Activated CD4-positive, alpha-beta T cell treated with anti-CD3 and anti-CD28 coated beads for 36 hours (primary cell): ENCODE measurements at places on chromosomes 16 and 17. TPM values are rescaled to one million over a fixed set of nuclear protein-coding genes. Genes with fewer than 3 reads are reported as not detected.

DCUN1D3 gene
- 5.1 TPM for total RNA-seq

DNA sequence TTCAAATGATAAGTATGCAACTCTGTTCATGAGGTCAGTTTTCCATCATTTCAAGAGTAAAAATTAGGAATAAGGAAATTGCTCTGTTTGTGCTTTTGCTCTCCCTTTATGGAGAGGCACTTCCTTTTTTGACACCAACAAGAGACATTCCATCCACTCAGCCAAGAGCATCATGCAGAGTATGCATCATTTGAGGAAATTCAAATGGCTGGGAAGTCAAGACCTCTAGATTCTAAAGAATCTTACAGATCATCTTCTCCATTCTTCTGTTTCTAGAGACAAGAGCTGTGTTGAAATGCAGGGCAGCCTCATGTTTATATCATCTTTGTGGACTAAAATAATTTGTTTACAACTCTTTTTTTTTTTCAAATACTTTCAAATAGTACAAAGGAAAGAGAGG, 669.4 kb downstream of the CDH11 start:
- no peak overlapping the region for H3K4me3 ChIP-seq
- no peak overlapping the region for H3K27ac ChIP-seq
- DNase-seq: no peak
- H3K4me1 ChIP-seq: no peaks in the 10 kb centered on the region
- H3K27me3 ChIP-seq: no peaks in the 10 kb centered on the region

G6PC1 gene
- total RNA-seq: not detected

DNA sequence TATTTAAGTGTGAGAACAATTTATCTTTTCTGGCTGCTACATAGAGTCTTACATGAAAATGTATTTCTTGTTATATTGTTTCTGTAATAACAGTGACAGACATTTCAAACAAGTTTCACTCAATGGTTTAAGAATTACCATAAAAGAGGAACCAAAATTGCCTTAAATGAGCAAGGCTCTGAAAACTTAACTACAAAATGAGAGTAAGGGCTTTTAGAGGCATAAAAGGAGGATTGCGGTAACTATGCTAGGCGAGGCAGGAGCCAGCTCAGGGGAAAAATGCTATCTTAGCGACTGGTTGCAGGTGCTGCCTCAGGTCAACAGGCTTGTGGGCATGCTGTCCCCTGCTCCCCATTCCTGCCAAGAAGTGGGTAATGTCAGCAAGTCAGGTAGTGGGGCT, 81.7 kb upstream of the MSI2 start:
- H3K27me3 ChIP-seq: peaks cover 13% of the 10 kb centered on the region
- DNase-seq: no peak
- H3K4me3 ChIP-seq: no peak overlapping the region
- no peaks in the 10 kb centered on the region for H3K36me3 ChIP-seq

CRYBA1 gene
- not detected for total RNA-seq

GRCh38 chr16:65757064-65757463, 609.4 kb upstream of the CDH5 start:
- no peaks in the 10 kb centered on the region for H3K27me3 ChIP-seq
- H3K4me1 ChIP-seq: no peaks in the 10 kb centered on the region
- no peak overlapping the region for H3K4me3 ChIP-seq
- DNase-seq: no peak
- no peaks in the 10 kb centered on the region for H3K36me3 ChIP-seq
- H3K27ac ChIP-seq: no peak overlapping the region

DNA sequence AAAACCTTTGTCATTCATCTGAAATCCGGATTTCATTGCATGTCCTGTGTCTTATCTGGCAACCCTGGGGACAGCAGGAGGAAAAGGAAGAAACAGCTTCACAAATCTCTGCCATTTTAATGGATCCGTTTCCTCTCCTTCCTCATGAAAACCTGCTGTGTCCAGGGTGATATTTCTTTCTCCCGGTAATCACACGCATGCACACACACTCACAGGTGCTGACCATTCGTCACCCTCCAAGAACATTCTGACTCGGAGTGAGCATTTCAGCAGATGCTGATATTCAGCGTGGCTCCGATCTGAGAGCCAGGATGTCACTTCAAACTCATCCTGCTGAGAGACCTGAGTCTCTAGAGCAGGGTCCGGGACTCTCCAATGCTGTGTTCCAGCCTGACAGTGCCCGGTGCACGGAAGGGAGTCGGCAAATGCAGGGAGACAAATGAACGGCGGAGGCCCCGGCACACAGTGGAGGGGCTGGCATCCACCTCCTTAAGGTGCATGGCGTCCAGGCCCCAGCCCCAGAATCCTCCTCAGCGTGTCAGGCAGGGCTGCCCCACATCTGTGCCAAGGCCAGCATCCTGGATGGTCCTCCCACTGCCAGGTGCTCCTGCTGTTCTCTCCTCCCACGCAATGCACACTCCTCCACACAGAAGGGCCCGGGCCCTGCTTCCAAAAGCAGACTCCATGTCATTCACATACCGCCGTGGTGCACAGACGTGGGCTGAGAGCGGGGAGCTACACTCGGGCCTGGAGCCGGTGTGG, 70.7 kb downstream of the RBFOX3 start:
- peaks cover 2% of the 10 kb centered on the region for H3K27me3 ChIP-seq
- no peaks in the 10 kb centered on the region for H3K4me1 ChIP-seq
- H3K36me3 ChIP-seq: no peaks in the 10 kb centered on the region

TBC1D28 gene
- total RNA-seq: not detected

- no peaks in the 10 kb centered on the region for H3K36me3 ChIP-seq
- no peak overlapping the region for H3K4me3 ChIP-seq
- DNase-seq: peak; percentile 35
- no peaks in the 10 kb centered on the region for H3K4me1 ChIP-seq
- H3K27me3 ChIP-seq: peaks cover 3% of the 10 kb centered on the region
Observed at GRCh38 chr16:82603784-82604411, 22.9 kb upstream of the CDH13 start.

RAPGEFL1 gene
- total RNA-seq: 5.1 TPM

DNA sequence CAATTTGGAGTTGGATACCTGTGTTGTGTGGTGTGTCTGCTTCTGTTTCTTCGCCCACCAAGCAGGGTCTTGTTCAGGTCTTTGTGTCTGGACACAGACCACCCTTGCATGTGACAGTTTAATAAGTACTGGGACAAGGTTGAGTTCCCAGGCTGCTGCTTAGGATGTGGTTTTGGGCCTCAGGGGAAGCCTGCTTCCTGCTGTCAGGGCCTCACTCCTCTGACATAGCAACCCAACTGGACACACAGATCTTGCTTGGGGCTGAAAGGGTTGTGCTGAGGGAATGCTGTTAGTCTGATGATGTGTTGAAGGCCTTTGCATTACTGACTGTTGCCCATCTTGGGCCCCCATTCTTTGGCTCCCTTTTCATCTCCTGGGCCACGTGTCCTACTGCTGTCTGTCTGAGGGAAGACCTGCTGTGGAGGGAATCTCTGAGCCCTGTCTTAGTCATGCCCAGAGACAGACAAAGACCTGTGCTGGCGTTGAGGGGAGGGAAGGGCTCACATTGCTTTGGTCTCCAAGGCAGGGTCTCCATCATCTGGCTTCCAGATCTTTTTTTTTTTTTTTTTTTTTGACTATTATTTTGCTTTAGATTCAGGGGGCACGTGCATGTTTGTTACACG, 4.7 kb upstream of the TGFB1I1 start:
- no peak for DNase-seq
- peaks cover 12% of the 10 kb centered on the region for H3K36me3 ChIP-seq
- no peak overlapping the region for H3K4me3 ChIP-seq
- no peak overlapping the region for H3K27ac ChIP-seq

PSKH1 gene
- 11.7 TPM for total RNA-seq

- no peaks in the 10 kb centered on the region for H3K4me1 ChIP-seq
- DNase-seq: no peak
- peaks cover 18% of the 10 kb centered on the region for H3K27me3 ChIP-seq
Observed at GRCh38 chr16:19169082-19169639, 1.1 kb downstream of the SYT17 start.

- no peak overlapping the region for H3K27ac ChIP-seq
- no peak for DNase-seq
- no peak overlapping the region for H3K4me3 ChIP-seq
- H3K36me3 ChIP-seq: peaks cover 8% of the 10 kb centered on the region
- no peaks in the 10 kb centered on the region for H3K27me3 ChIP-seq
Observed at GRCh38 chr17:31286587-31286986, 10.5 kb downstream of the OMG start.

GPR179 gene
- 0.05 TPM for total RNA-seq

DNA sequence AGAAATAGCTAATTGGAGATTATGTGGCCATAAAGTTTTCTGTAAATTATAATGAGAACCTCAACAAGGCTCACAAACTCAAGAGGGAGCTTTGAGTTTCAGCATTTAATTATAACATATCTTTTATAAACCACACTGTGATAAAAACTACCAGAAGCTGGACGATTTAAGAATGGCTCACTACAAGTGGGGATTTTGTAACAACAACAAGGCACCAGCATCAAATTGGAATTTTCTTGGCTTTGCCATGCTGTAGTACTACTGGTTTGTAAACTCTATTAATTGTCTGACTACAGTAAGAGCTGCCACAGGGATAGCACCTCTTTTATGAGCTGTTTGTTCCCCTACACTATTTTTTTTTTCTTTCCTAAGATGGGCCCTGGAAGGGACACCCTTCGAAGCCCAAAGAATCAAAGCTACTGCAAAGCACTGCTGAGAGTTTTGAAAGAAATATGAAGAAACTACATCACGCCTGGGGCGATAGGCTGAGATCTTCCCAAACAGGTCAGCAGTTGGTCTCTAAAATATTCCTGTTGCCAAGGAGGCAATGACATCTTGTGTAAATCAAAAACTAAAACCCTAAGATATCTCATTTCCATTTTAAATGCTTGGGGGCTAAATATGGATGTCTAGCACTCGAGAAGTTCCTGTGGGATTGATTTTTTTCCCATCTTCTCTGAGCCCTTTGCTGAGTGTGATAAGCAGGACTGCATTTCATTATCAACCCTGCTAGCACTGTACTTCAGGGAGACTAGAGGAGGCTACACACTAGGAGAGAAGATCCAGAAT, 40.9 kb downstream of the SKAP1 start:
- DNase-seq: no peak
- no peak overlapping the region for H3K27ac ChIP-seq
- H3K4me3 ChIP-seq: no peak overlapping the region
- H3K36me3 ChIP-seq: peaks cover 38% of the 10 kb centered on the region
- H3K4me1 ChIP-seq: peaks cover 51% of the 10 kb centered on the region

DNA sequence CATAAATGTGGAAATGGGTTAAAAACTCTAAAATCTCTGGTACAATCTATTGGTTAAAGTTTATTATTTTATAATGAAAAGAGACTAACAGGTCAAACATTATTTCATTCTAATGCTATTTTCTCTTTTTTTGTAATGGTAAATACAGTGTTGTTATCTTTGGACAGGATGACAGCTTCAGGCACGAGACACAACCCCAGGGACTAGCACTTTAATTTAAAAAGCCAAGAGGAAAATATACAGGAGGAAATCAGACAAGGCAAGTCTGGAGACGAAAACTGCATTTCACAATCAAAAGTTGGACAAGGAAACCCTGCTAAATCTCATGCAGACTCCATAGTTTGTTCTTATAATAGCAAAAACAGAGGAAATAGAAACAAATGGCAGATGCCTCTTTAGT, 589.1 kb upstream of the CDH8 start:
- DNase-seq: no peak
- H3K27me3 ChIP-seq: no peaks in the 10 kb centered on the region
- no peaks in the 10 kb centered on the region for H3K36me3 ChIP-seq
- H3K4me1 ChIP-seq: no peaks in the 10 kb centered on the region

GRCh38 chr16:85166281-85166680, 54.0 kb upstream of the CIBAR2 start:
- no peak for DNase-seq
- H3K36me3 ChIP-seq: no peaks in the 10 kb centered on the region
- peaks cover 14% of the 10 kb centered on the region for H3K27me3 ChIP-seq
- no peak overlapping the region for H3K27ac ChIP-seq
- H3K4me3 ChIP-seq: no peak overlapping the region

DNA sequence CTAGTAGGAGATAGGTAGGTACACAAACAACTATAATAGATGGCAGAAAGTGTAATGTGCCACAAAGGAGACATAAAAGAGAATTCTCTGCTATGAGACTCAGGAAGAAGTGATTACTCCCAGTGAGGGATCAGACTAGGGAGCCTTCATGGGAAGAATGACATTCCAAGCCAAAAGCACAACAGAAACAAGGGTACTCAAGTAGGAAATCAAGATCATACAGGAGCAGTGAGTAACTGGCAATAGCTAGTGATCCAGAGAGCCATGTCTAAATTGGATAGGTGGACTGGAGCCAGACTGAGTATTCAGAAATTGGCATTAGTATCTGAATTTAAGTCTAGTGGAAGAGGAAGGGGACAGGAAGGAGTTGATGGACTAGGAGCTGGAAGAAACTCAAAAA, 10.7 kb downstream of the RFFL start:
- no peaks in the 10 kb centered on the region for H3K27me3 ChIP-seq
- peaks cover 77% of the 10 kb centered on the region for H3K4me1 ChIP-seq
- no peak overlapping the region for H3K4me3 ChIP-seq
- no peak for DNase-seq
- H3K36me3 ChIP-seq: peaks cover 9% of the 10 kb centered on the region

DNA sequence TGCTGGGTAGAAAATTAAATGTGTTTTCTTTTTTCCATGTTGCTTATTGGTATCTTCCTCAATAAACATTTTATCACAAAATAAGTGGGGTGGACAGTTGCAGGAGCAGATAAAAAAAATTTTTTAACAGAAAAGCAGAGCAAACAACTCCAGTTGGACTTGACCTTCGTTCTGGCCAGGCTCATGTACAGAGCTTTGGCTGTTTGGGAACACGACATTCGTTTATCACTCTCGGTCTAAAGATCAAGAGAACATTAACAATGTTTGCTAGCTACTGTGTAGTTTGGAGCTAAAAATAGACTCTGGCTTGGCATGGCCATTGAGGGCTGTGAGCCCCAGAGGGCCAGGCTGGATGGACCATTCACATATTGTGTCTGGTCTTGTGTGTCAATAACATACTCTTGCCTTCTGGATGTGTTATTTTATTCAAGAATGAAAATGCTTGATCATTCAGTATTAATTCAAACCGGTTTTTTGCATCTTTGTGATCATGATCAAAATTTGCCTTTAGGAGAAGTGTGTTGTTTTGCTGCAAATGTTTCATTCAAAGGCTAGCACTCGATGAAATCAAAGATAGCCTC, 56.6 kb downstream of the TMEM186 start:
- H3K27me3 ChIP-seq: no peaks in the 10 kb centered on the region
- no peaks in the 10 kb centered on the region for H3K4me1 ChIP-seq

CDH5 gene
- not detected for total RNA-seq

- no peak overlapping the region for H3K4me3 ChIP-seq
- H3K36me3 ChIP-seq: no peaks in the 10 kb centered on the region
- peaks cover 31% of the 10 kb centered on the region for H3K27me3 ChIP-seq
Observed at GRCh38 chr16:85879975-85880831, 18.8 kb upstream of the IRF8 start.
